Kidney (tissue), 22 donors: ENCODE measurements at places on chromosomes 4 and X.
A peak's percentile ranks its signal among the peaks of the same experiment; 100 is the strongest.

DNA sequence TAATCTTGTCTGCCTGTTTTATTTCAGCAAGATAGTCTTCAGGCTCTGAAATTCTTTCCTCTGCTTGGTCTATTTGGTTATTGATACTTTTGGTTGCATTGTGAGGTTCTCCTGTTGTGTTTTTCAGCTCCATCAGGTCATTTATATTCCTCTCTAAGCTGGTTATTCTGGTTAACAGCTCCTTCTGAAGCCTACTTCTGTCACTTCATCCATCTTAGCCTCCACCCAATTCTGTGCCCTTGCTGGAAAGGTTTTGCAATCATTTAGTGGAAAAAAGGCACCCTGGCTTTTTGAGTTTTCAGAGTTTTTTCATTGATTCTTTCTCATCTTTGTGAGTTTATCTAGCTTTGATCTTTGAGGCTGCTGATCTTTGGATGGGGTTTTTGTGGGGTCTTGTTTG, 647.7 kb downstream of the SPRY1 start:
- no peak for DNase-seq

DNA sequence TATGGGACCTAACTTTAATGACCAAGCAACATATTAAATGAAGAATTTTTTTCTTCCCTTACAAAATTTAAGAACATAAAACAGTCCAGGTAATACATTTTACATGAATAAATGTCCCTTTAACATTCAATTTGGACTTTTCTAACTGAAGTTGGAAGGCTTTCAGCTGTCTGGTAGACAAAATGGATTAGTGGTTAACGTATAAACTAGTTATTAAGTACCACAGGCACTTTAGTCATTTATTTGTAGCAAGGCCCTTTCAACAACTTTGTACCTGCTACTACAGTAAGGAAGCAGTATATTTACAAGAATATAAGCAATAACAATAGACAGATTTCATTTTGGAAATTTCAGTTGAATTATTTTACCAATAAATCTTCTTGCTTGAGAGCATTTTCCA, 152.5 kb upstream of the TENT5D start:
- no peak for DNase-seq

GRCh38 chr4:127103681-127104115, 529.1 kb upstream of the INTU start:
- no peak for DNase-seq

DNA sequence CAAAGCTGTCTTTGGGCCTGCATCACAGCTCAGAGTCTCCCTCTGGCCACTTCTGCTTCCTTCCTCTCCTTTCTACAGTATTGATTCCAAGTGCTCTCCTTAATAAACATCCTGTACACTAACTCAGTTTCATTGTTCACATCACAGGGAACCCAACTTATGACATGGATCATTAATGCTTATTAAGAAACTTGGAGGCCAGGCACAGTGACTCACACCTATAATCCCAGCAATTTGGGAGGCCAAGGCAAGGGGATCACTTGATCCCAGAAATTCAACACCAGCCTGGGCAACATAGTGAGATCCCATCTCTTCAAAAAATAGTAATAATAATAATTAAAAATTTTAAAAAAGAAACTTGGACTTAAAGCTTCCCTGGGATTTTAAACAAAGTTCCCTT, 89.2 kb upstream of the EFHC2 start:
- no peak for DNase-seq

- DNase-seq, result no peak
These were observed 6.0 kb downstream of the HTRA3 start for GRCh38 chr4:8275548-8275910.

GRCh38 chrX:149248073-149248625, 257.0 kb downstream of the IDS start:
- no peak for DNase-seq

- DNase-seq, result no peak
These were observed 207.4 kb downstream of the MAPK10 start for GRCh38 chr4:86152454-86152853.

DNA sequence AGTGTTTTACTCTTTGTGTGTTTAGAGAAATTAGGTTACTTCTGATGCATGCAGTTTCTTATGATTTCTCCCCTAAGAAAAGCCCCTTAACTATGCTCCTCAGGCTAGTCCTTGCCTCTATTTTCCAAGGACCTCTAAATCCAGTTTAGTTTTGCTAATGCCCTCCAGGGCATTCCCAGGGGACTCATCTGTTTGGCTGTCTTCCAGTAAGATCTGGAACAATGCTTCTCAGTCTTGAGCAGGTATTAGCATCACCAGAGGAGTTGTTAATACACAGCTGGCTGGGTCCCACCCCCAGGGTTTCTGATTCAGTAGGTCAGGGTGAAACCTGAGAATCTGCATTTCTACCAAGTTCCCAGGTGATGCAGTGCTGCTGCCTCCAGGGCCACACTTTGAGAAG, 56.9 kb downstream of the OTC start:
- no peak for DNase-seq

GRCh38 chrX:139647597-139647996, 60.4 kb downstream of the MCF2 start:
- DNase-seq, result no peak

- peak; percentile 12 for DNase-seq
These were observed 196.1 kb downstream of the ZNF330 start for GRCh38 chr4:141416677-141417363.

DNA sequence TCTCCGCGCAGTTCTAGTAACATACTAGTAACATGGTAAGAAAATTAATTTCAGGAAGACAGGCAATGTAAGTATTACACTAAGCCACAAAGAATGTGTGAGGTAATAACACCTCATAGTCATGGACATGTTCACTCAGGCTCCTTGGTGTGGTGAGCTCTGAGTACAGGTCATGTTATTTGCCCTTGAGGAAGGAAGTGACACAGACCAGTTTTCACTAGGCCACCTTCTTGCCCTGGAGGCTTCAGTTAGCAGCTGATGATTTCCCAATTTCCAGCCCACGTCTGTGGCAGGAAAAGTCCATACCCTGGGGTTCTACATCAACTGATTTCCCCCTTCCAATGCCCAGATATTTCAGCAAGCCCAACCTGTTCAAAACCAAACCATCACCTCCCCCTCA, 6.7 kb downstream of the APOO start:
- no peak for DNase-seq

GRCh38 chr4:94276204-94276603, 66.4 kb downstream of the HPGDS start:
- no peak for DNase-seq

DNA sequence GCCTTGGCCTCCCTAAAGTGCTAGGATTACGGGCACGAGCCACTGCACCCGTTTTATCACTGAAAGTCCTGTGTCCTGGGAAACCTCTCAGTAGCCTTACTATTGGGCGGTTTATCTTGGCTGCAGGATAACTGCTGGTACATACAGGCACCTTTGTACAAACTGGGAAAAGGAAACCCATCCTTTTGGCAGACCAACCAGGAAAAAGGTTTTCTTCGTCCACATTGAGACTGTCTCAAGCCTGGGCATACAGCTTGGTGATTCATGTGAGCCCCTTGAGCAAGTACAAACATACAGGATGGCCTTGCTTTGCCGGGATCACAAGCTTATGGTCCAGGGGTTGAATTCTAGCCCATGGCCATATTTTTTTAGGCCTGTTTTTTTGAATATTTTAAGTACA, 32.8 kb downstream of the RWDD4 start:
- no peak for DNase-seq

DNA sequence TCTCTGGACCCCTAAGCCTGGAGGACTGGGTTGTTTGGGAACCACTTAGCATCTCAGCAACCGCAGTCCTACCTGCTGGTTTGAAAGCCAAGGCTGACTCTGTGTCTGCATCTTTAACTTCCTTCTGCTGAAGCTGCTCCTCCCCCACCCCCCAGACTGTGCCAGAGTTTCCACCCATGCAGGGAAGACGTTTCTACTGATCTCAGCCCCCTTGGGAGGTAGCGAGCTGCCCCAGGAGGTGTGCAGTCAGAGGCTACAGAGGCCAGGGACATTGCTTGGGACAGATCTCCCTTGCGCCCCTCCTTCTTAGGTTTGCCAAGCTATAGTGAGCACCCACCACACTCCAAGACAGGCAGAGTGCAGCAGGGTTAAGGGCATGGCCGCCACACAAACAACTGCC, 4.7 kb upstream of the FATE1 start:
- DNase-seq, result no peak

DNA sequence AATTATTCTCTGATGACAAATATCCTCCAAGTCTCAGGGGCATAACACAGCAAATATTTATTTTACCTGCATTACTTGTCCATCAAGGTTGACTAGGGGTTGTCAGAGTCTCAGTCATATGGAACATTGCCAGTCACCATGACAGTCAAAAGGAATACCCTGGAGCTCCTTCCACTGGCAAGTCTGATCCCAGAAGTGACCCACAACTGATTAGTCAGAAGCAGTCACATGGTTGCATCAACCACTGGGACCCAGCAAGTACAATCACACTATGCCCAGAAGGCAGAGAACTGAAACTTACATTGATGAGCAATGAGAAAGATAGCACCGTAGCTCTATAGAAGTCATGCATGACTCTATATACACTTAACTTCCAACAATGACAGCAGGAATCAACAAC, 41.9 kb upstream of the SOD3 start:
- DNase-seq, result no peak
